CD8-positive, alpha-beta memory T cell (primary cell): ENCODE measurements at places on chromosomes 1 and 21. TPM values are rescaled to one million over a fixed set of nuclear protein-coding genes. Genes with fewer than 3 reads are reported as not detected.

Gene TMCC2
- 8.4 TPM for total RNA-seq

- no peak overlapping the region for H3K4me3 ChIP-seq
- no peaks in the 10 kb centered on the region for H3K36me3 ChIP-seq
- no peak for DNase-seq
- peaks cover 34% of the 10 kb centered on the region for H3K4me1 ChIP-seq
- H3K27me3 ChIP-seq = no peaks in the 10 kb centered on the region
Observed at GRCh38 chr1:203278885-203279406, 26.4 kb upstream of the BTG2 start.

- H3K4me1 ChIP-seq = peaks cover 56% of the 10 kb centered on the region
- H3K27me3 ChIP-seq = no peaks in the 10 kb centered on the region
- DNase-seq = no peak
- H3K4me3 ChIP-seq = no peak overlapping the region
Observed at GRCh38 chr1:24951810-24952412, 21.8 kb upstream of the RUNX3 start.

DNA sequence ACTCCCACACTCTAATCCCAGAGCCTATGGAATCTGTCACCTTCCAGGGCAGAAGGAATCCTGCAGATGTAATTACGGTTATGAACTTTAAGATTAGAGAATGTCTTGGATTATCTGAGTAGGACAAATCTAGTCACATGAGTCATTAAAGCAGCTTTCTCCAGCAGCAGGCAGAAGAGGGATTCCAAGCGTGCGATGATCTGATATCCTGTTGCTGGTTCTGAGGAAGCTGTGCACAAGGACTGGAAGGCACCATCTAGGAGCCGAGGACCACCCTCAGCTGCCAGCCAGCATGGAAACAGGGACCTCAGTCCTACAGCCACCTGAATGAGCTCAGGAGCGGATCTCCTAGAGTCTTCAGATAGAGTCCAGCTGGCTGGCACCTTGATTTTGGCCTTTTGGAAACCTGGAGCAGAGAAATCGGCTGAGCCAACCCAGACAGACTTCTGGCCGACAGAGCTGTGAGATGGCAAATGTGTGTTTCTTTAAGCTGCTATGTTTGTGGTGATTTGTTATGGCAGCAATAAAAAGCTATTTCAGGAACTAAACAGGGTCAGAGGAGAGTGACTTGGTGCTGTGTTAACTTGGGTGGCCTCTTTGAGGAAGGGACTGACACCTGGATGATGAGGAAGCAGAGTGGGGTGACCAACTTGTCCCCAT lies 34.5 kb downstream of the LRRN2 start:
- H3K4me3 ChIP-seq = no peak overlapping the region
- H3K4me1 ChIP-seq = no peaks in the 10 kb centered on the region
- no peaks in the 10 kb centered on the region for H3K27me3 ChIP-seq
- no peak overlapping the region for H3K27ac ChIP-seq
- no peak for DNase-seq

- H3K27ac ChIP-seq = no peak overlapping the region
- peaks cover 11% of the 10 kb centered on the region for H3K27me3 ChIP-seq
- H3K4me1 ChIP-seq = no peaks in the 10 kb centered on the region
- H3K36me3 ChIP-seq = no peaks in the 10 kb centered on the region
- no peak for DNase-seq
- H3K4me3 ChIP-seq = no peak overlapping the region
Observed at GRCh38 chr1:220887520-220888416, 8.5 kb downstream of the HLX start.

DNA sequence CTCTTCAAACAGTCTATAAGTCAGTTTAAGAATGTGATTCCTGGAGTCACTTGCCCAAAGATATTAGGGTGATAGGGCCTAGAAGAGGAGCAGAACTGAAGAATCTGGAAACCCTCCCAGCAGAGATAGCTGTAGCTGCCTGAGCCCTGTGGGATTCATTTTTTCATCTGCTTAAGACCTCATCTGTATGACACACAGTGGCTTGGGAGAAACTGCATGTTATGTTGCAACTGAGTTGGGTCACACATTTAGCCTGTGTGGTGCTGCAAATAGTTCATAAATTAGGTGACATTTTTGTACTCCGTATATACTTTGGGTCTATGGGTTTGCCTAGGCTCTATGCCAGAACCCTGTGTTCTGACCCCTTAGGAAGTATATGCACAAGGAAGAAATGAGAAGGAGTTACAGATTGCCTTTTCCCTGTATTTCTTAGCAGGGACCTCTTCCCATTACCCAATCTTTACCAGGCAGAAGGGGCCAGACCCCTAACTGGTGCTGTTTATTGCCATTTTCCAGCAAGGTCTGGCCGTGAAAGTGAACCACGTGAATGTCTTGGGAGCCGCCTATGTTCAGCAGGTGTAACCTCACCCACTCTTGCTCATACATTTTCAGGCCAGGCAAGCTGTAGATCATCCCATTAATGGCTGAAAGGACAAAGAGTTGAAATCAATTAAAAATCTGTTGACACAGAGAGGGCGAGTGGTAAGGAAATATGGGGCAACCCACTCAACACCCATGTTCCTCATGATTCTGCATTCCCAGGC lies 41.9 kb upstream of the SLC19A2 start:
- H3K36me3 ChIP-seq = no peaks in the 10 kb centered on the region
- no peaks in the 10 kb centered on the region for H3K27me3 ChIP-seq
- no peaks in the 10 kb centered on the region for H3K4me1 ChIP-seq
- H3K27ac ChIP-seq = no peak overlapping the region
- H3K4me3 ChIP-seq = no peak overlapping the region

DNA sequence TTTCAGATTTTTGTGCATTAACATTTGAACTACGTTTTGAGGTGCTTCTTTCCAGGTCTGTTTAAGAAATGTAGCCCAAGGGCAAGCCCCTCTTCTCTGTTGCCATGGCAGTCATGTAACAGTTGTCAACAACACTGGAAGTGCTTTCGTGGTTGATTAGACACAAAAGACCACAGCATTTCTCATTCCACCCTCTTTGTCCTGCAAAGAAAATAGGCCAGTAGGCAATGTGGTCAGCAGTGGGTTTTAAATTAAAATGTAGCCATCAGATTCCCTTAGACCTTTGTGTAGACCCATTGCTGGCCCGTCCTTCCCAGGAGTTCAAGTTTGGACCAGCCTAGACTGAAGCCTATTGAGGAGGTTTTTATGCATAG lies 35.4 kb downstream of the VANGL1 start:
- H3K4me3 ChIP-seq = no peak overlapping the region
- H3K27ac ChIP-seq = no peak overlapping the region
- H3K36me3 ChIP-seq = peaks cover 4% of the 10 kb centered on the region
- DNase-seq = no peak

DNA sequence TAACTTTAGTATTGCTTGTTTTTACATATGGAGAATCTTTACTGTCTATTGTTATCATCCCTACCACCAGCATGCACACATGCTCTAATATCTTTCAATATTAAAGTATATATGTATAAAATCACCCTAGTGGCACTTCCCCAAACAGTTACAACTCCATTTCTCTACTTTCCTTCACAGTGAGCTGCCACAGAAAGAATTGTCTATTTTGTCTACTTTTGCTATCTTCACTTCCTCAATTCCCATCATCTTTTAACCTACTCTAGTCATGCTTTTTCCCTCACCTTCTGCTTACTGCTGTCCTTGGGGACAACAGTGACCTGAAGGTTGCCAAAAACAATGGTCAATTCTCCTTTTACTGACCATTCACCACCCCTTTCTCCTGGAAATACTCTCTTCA lies 59.2 kb downstream of the VCAM1 start:
- no peak overlapping the region for H3K27ac ChIP-seq
- H3K4me1 ChIP-seq = no peaks in the 10 kb centered on the region
- no peaks in the 10 kb centered on the region for H3K36me3 ChIP-seq
- no peak for DNase-seq

GRCh38 chr1:233993651-233994050 lies 89.2 kb downstream of the SLC35F3 start:
- no peak overlapping the region for H3K27ac ChIP-seq
- no peak for DNase-seq
- H3K36me3 ChIP-seq = no peaks in the 10 kb centered on the region
- no peaks in the 10 kb centered on the region for H3K27me3 ChIP-seq
- no peaks in the 10 kb centered on the region for H3K4me1 ChIP-seq

- H3K36me3 ChIP-seq = no peaks in the 10 kb centered on the region
- no peak overlapping the region for H3K4me3 ChIP-seq
- H3K4me1 ChIP-seq = no peaks in the 10 kb centered on the region
- no peak for DNase-seq
- no peak overlapping the region for H3K27ac ChIP-seq
- no peaks in the 10 kb centered on the region for H3K27me3 ChIP-seq
Observed at GRCh38 chr1:41631971-41632370, 147.5 kb upstream of the EDN2 start.

Gene PCAT6
- 0.51 TPM for total RNA-seq

- H3K36me3 ChIP-seq = no peaks in the 10 kb centered on the region
- no peaks in the 10 kb centered on the region for H3K27me3 ChIP-seq
- H3K4me3 ChIP-seq = no peak overlapping the region
- no peak for DNase-seq
- no peaks in the 10 kb centered on the region for H3K4me1 ChIP-seq
- H3K27ac ChIP-seq = no peak overlapping the region
Observed at GRCh38 chr1:10773376-10773775, 23.1 kb downstream of the CASZ1 start.

DNA sequence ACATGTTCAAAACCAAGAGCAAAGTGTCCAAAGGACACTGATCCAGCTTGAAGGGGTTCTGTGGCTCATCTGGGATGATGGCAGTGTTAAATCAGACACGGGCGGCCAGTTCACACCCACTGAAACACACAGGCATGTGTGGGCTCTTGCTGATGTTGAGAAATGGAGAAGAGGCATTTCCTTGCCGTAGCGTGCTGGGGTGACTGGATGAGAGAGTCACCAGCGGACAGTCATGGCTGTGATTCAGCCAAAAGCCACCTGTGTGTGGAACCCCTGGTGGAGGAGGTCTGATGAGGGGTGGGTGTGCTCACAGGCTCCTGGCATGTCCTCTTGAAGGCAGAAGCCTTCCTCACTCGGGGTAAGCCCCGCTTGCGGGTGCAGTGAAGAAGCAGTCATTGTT lies 7.2 kb downstream of the C1orf35 start:
- H3K4me3 ChIP-seq = no peak overlapping the region
- no peaks in the 10 kb centered on the region for H3K27me3 ChIP-seq
- H3K36me3 ChIP-seq = peaks cover 31% of the 10 kb centered on the region
- no peak overlapping the region for H3K27ac ChIP-seq
- no peak for DNase-seq

- H3K4me3 ChIP-seq = no peak overlapping the region
- no peaks in the 10 kb centered on the region for H3K4me1 ChIP-seq
- H3K27me3 ChIP-seq = no peaks in the 10 kb centered on the region
- H3K36me3 ChIP-seq = peaks cover 36% of the 10 kb centered on the region
Observed at GRCh38 chr1:40273547-40274166, 15.6 kb downstream of the ZMPSTE24 start.

DNA sequence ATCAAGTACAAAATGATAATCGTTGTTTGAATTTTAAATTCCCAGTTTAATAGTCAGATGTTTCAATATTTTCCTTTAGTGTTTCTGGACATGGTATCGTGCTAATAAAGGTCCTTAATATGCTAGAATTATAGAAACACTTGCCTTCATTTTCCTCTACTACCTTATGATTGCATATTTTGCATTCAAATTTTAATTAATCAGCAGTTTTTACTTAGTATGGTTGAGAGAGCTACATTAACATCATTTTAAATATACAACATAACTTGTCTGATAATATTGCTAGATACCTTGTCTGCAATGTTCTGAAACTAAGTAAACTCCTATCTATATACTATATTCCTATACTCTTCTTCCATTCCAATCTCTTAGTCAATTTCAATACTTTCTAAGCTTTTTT lies 66.3 kb downstream of the USH2A start:
- H3K4me3 ChIP-seq = no peak overlapping the region
- no peaks in the 10 kb centered on the region for H3K27me3 ChIP-seq
- no peaks in the 10 kb centered on the region for H3K4me1 ChIP-seq
- no peak overlapping the region for H3K27ac ChIP-seq
- H3K36me3 ChIP-seq = no peaks in the 10 kb centered on the region

Gene WNT9A
- 0.13 TPM for total RNA-seq
